Small intestine (tissue), 16 donors: ENCODE measurements at places on chromosomes 11 and 22. TPM values are rescaled to one million over a fixed set of nuclear protein-coding genes. Genes with fewer than 3 reads are reported as not detected.

The A4GALT gene
- 23.0 TPM for polyA plus RNA-seq

The SLC29A2 gene
- 16.2 TPM for polyA plus RNA-seq

The INPP5J gene
- polyA plus RNA-seq: 81.9 TPM

The TH gene
- not detected for polyA plus RNA-seq

The RFPL3 gene
- not detected for polyA plus RNA-seq

The OR5L1 gene
- polyA plus RNA-seq: not detected

- peaks cover 50% of the 10 kb centered on the region for H3K36me3 ChIP-seq
- no peak overlapping the region for H3K27ac ChIP-seq
- no peak overlapping the region for H3K4me3 ChIP-seq
- H3K4me1 ChIP-seq: no peaks in the 10 kb centered on the region
Measured at GRCh38 chr11:71481101-71481960, 28.3 kb downstream of the NADSYN1 start.

- H3K27ac ChIP-seq: no peak overlapping the region
- no peak overlapping the region for H3K4me3 ChIP-seq
- no peaks in the 10 kb centered on the region for H3K4me1 ChIP-seq
- no peaks in the 10 kb centered on the region for H3K27me3 ChIP-seq
- DNase-seq: no peak
Measured at GRCh38 chr22:38828191-38828590, 15.6 kb downstream of the NPTXR start.

DNA sequence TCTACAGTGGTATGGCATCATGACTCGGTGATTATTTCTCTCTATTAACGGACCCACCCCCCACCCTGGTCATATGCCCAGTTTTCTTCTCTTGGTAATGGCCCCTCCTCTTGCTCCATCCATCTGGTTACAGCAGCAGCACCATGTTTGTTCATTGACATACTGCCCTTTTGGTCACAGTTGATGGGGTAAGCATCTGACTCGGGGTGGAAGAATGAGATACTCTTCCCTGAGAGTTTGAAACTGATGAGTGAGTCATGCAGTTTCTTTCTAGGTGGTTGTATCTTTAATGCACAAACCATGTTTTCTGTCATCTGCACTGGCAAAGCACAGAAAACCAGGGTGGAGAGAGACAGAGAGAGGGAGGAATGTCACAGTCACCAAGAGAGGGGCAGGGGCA lies 126.0 kb downstream of the SYN3 start:
- no peaks in the 10 kb centered on the region for H3K27me3 ChIP-seq
- no peak for DNase-seq
- no peaks in the 10 kb centered on the region for H3K36me3 ChIP-seq
- H3K4me3 ChIP-seq: no peak overlapping the region
- H3K27ac ChIP-seq: no peak overlapping the region
- no peaks in the 10 kb centered on the region for H3K4me1 ChIP-seq

DNA sequence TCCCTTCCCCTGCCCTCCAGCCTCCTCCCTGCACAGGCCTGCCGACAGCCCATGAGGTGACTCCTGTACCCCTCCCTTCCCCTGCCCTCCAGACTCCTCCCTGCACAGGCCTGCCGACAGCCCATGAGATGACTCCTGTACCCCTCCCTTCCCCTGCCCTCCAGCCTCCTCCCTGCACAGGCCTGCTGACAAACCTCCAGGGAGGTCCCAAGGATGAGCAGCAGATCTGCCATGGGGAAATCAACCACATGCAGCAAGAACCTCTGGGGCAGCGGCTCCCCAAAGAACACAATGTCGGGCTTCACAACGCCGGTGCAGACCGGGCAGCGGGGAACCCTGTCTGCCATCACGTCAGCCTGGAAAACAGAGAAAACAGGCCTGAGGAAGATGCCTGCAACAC lies 12.3 kb downstream of the SIRT3 start:
- no peak overlapping the region for H3K4me3 ChIP-seq
- H3K36me3 ChIP-seq: peaks cover 42% of the 10 kb centered on the region
- no peaks in the 10 kb centered on the region for H3K4me1 ChIP-seq
- no peak overlapping the region for H3K27ac ChIP-seq

GRCh38 chr11:18723991-18724390 lies 2.0 kb downstream of the IGSF22 start:
- H3K4me3 ChIP-seq: no peak overlapping the region
- H3K4me1 ChIP-seq: no peaks in the 10 kb centered on the region
- DNase-seq: no peak
- no peaks in the 10 kb centered on the region for H3K36me3 ChIP-seq
- H3K27ac ChIP-seq: no peak overlapping the region
- H3K27me3 ChIP-seq: peaks cover 5% of the 10 kb centered on the region

DNA sequence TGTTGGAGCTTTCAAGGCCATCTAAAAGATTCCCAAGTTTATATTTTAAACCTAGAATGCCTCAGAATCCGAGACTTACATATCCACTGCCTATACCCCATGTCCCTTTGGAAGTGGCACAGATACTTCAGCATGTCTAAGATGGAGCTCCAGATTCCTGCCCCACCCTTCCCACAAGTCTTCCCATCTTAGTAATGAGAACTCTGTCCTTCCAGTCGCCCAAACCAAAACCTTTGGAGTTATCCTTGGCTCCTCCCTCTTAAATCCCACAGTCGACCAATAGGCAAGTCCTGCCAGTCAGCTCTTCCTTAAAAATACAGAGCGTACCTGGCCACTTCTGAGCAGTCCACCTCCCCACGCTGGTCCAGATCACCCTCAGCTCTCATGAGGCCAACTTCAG lies 4.3 kb downstream of the POLD4 start:
- H3K27me3 ChIP-seq: no peaks in the 10 kb centered on the region
- no peak overlapping the region for H3K27ac ChIP-seq
- DNase-seq: no peak
- no peak overlapping the region for H3K4me3 ChIP-seq
- H3K4me1 ChIP-seq: peaks cover 52% of the 10 kb centered on the region

- H3K4me3 ChIP-seq: no peak overlapping the region
- H3K27ac ChIP-seq: no peak overlapping the region
- H3K36me3 ChIP-seq: no peaks in the 10 kb centered on the region
- H3K4me1 ChIP-seq: no peaks in the 10 kb centered on the region
- DNase-seq: no peak
Measured at GRCh38 chr11:18016789-18017188, 3.9 kb upstream of the SERGEF start.

- H3K36me3 ChIP-seq: no peaks in the 10 kb centered on the region
- no peak overlapping the region for H3K27ac ChIP-seq
- H3K4me3 ChIP-seq: no peak overlapping the region
- DNase-seq: no peak
- no peaks in the 10 kb centered on the region for H3K27me3 ChIP-seq
- H3K4me1 ChIP-seq: peaks cover 8% of the 10 kb centered on the region
Measured at GRCh38 chr11:13876423-13876822, 86.1 kb upstream of the SPON1 start.

- no peaks in the 10 kb centered on the region for H3K27me3 ChIP-seq
- DNase-seq: peak; percentile 80
- peak overlapping the region; percentile 70 for H3K27ac ChIP-seq
- no peak overlapping the region for H3K4me3 ChIP-seq
- H3K4me1 ChIP-seq: peaks cover 6% of the 10 kb centered on the region
Measured at GRCh38 chr22:36435516-36436415, 45.7 kb downstream of the TXN2 start.

DNA sequence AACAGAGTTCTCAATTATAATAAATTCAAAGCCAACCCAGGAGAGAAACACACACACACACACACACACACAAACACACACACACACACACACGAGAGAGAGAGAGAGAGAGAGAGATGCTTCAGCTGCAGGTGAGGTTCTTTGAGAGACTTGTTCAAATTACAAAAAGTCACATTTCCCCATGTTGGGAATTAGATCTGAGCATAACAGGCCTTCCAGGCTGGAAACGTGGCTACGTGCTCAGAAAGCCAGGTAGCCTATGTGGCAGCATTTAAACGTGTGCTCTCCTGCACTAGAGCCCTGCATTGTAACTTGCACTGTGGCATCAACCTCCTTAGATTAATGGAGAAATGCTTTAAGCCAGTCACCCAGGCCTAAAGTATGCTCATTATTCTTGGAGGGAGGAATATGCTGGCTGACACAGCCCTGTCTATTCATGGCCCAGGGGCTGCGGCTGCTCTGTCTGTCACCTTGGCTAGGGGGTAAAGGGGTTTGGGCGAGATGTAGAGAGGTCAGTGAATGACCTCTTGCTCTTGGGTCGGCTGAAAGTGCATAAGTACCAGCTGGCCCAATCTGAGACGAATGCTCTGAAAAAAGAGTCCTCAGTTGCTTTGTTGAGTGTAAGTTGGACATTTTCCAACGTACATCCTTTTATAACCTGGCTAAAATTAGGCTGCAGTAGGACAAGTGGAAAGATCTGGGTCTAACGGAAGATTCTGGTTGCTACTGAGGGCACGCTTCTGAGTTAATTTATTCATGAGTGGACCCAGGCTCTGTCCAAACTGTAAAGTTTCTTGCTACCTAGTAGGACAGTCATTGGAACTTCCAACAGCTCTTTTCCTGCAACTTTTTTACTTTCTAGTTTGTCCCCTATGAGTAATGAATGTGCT lies 171.1 kb upstream of the SEZ6L start:
- H3K4me3 ChIP-seq: no peak overlapping the region
- no peak overlapping the region for H3K27ac ChIP-seq
- no peaks in the 10 kb centered on the region for H3K36me3 ChIP-seq
- H3K4me1 ChIP-seq: no peaks in the 10 kb centered on the region
- no peak for DNase-seq

DNA sequence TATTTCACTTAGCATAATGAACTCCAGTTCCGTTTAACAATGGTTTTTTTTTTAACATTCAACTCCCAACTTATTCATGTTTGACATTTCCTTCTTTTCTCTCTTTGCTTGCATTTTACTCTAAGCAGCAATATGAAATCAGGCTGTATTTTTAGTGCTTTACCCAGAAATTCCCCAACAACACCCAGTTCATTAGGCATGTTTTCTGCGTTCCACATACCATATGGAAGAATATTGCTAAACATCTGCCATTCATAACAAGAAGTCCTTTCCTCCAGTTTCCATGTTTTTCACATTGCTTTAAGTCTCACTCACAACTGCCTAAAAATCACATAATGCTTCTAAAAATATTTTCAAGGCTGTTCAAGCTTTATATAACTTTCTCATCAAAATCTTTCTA lies 45.8 kb downstream of the PLAAT5 start:
- no peak for DNase-seq
- no peaks in the 10 kb centered on the region for H3K27me3 ChIP-seq
- no peak overlapping the region for H3K27ac ChIP-seq
- H3K36me3 ChIP-seq: no peaks in the 10 kb centered on the region
- H3K4me3 ChIP-seq: no peak overlapping the region

- no peak overlapping the region for H3K27ac ChIP-seq
- H3K27me3 ChIP-seq: no peaks in the 10 kb centered on the region
- H3K36me3 ChIP-seq: peaks cover 5% of the 10 kb centered on the region
- peak; percentile 35 for DNase-seq
Measured at GRCh38 chr11:62604460-62605120, 2.9 kb upstream of the MTA2 start.

DNA sequence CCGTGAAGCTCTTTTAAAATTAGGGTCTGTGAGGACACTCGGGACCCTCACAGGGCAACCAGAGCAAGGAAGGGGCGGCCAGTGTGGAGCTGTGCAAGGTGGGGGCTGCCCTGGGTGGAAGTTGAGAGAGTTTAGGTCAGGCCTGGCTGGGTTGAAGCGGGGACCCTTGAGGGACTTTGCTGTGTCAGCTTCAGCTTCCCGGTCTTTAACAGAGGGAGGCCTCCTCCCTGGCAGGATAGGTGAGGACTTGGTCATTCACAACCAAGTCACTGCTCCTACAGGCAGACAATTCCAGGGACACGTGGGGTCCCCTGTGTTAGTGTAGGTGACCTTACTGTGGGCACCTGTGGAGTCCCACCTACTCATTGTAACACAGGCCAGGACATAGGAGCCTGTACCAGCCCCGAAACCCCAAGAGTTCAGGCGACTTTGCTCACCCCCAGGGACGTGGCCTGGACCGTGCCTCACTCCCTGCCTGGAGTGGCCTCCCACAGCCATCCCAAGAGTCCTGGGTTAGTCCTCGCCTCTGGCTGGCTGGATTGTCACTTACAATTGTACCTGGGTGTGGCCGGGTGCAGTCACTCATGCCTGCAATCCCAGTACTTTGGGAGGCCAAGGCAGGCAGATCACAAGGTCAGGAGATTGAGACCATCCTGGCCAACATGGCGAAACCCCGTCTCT lies 18.8 kb upstream of the ARHGAP8 start:
- no peaks in the 10 kb centered on the region for H3K27me3 ChIP-seq
- H3K27ac ChIP-seq: no peak overlapping the region
- H3K4me3 ChIP-seq: no peak overlapping the region
- no peak for DNase-seq
- no peaks in the 10 kb centered on the region for H3K36me3 ChIP-seq

GRCh38 chr11:30502305-30502704 lies 83.8 kb downstream of the MPPED2 start:
- no peak overlapping the region for H3K27ac ChIP-seq
- no peak overlapping the region for H3K4me3 ChIP-seq
- no peak for DNase-seq
- no peaks in the 10 kb centered on the region for H3K4me1 ChIP-seq

DNA sequence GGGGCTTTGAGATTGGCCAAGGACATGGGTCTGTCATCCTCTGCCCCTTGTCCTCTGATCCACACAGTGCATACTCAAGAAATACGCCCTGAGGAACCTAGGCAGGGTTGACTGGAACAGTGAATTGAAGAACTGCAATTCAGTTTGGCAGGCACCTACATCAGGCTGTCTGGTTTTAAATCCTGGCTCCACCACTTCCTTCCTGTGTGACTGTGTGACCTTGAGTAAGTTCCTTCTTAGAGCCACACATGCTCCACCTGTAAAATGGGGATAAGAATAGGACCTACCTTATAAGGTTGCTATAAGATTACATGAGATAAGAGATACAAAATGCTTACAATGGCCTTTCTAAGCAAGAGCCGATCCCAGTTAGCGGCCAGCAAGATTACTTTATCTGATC lies 15.8 kb upstream of the TCF20 start:
- no peak overlapping the region for H3K4me3 ChIP-seq
- DNase-seq: no peak
- peaks cover 42% of the 10 kb centered on the region for H3K4me1 ChIP-seq
- no peaks in the 10 kb centered on the region for H3K36me3 ChIP-seq
- peaks cover 13% of the 10 kb centered on the region for H3K27me3 ChIP-seq

DNA sequence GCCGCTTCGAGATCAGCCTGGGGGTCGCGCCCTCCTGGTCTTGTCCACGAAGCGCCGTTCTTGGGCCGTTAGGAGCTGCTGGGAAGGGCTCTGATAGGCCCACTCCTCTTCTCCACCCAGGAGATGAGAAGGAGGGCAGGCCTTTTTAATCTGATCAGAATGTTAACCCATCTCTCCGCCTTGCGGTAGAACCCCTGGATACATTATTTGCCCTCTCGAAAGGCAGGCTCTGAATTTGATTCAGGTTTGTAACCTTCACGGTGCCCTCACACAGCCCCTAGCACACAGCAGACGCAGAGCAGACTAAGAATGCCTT lies at the start of gene CCDC83:
CCDC83 (plus strand) TSS at position 43 of the 316 bp plus-strand sequence. CDS start 9,741 bp downstream, outside the sequence.
- peak within 1 kb of the TSS; percentile 52 for H3K27ac ChIP-seq
- H3K4me1 ChIP-seq: no peaks in the 10 kb centered on the region
- H3K36me3 ChIP-seq: no peaks in the 10 kb centered on the region
- no peaks in the 10 kb centered on the region for H3K27me3 ChIP-seq
- peak within 1 kb of the TSS; percentile 47 for H3K4me3 ChIP-seq
- DNase-seq: no peak

GRCh38 chr22:31715147-31715778 lies 34.7 kb downstream of the PRR14L start:
- no peak for DNase-seq
- H3K27ac ChIP-seq: no peak overlapping the region
- peaks cover 23% of the 10 kb centered on the region for H3K36me3 ChIP-seq
- H3K27me3 ChIP-seq: no peaks in the 10 kb centered on the region
- no peak overlapping the region for H3K4me3 ChIP-seq

- no peak for DNase-seq
- H3K27ac ChIP-seq: peak overlapping the region; percentile 18
- H3K4me3 ChIP-seq: no peak overlapping the region
- no peaks in the 10 kb centered on the region for H3K36me3 ChIP-seq
- H3K4me1 ChIP-seq: peaks cover 36% of the 10 kb centered on the region
Measured at GRCh38 chr11:123235117-123235655, 40.1 kb upstream of the CLMP start.
